ENCODE measurements at places on chromosomes 4 and X.

DNA sequence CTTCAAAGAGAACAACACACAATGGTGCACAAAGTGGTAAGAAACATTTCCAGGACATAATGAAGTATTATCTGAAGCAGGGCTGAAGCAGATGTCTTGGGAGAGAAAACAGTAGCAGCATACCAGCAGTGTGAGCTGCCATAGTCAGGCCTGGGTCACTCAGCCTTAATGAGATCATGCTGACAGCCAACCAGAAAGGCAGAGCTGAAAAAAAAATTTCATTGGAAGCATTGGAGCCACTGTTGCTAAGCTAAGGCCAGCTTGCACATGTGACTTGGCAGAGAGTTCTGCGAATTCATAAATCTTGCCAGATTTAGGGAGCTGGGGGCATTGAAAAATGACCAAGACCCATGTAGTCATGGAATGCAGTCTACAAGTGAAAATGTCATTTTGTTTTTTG is 444.0 kb upstream of the PITX2 start:
- no peak overlapping the region for H3K4me3 ChIP-seq
- H3K36me3 ChIP-seq, result no peaks in the 10 kb centered on the region
- no peak overlapping the region for H3K27ac ChIP-seq
- H3K4me1 ChIP-seq, result no peaks in the 10 kb centered on the region

DNA sequence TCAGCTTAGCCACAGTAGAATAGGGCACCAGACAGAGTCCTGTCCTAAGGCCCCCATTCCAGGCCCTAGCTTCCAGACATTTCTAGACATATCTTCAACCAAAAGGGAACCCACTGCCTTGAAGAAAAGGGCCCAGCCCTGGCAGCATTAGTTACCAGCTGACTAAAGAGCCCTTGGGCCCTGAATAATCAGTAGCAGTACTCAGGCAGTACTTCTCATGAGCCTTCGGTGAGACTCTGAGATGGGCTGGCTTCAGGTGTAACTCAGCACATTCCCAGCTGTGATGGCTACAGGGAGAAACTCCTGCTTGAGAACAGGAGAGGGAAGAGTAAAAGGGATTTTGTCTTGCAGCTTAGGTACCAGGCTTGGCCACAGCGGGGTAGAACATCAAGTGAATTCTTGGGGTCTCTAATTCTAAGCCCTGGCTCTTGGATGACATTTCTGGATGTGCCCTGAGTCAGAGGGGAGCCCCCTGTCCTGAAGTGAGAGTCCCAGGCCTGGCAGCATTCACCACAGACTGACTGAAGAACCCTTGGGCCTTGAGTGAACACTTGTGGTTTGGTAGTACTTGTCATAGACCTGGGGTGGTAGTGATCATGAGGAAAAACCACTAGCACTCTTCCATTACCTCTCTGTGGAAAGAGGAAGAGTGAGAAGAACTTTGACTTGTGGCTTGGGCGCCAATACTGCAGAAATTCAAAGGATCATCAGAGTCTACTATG is 170.1 kb downstream of the ATP10D start:
- H3K36me3 ChIP-seq, result no peaks in the 10 kb centered on the region
- H3K27ac ChIP-seq, result no peak overlapping the region
- no peaks in the 10 kb centered on the region for H3K4me1 ChIP-seq

GRCh38 chrX:37993837-37994619 is 12.3 kb upstream of the SYTL5 start:
- H3K27me3 ChIP-seq, result no peaks in the 10 kb centered on the region
- H3K4me3 ChIP-seq, result no peak overlapping the region
- no peaks in the 10 kb centered on the region for H3K36me3 ChIP-seq
- DNase-seq, result peak; percentile 22
- no peak overlapping the region for H3K27ac ChIP-seq

DNA sequence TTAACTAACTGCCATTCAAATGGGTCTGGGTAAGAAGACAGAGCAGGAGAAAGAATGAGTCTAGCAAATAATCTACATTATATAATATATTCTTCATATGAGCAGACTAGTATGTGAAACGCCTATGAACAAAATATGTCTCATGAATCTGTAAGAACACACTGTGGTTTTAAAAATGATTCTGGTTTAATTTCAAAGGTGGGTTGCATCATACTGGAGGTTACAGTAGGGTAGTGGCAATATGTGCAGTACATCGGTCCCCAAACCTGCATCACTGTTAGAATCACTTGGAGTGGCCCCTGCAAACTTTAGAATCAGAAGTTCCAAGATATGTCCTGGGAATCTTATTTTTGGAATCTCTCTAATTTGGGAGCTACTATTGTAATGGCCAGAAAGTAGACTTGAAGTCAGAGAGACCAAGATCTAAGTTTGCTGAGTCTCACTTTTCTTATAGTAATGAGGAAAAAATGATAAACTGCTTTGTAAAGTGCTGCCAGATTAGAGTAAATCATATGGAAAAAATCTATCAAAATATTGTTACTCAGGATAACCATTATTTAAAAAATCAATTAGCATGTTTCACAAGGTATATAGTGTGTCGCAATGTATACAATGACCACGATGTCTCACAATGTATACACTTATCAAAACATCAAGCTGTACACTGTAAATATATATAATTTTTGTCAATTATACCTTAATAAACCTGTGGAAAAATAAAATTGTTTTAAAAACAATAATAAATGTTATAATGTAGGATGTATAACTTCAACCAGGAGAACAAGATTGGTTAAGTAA is 37.9 kb upstream of the ARSJ start:
- H3K4me3 ChIP-seq, result no peak overlapping the region
- H3K4me1 ChIP-seq, result peaks cover 3% of the 10 kb centered on the region
- no peaks in the 10 kb centered on the region for H3K27me3 ChIP-seq
- H3K36me3 ChIP-seq, result no peaks in the 10 kb centered on the region
- DNase-seq, result no peak

GRCh38 chr4:118322831-118323502 is 29.8 kb downstream of the PRSS12 start:
- H3K4me3 ChIP-seq, result no peak overlapping the region
- H3K27me3 ChIP-seq, result peaks cover 17% of the 10 kb centered on the region
- H3K4me1 ChIP-seq, result no peaks in the 10 kb centered on the region
- H3K27ac ChIP-seq, result no peak overlapping the region

- no peak for DNase-seq
- H3K36me3 ChIP-seq, result peaks cover 20% of the 10 kb centered on the region
- peak overlapping the region; percentile 93 for H3K27ac ChIP-seq
These were observed 587 bp downstream of the TIMM8A start for GRCh38 chrX:101347859-101348451.

GRCh38 chrX:6015423-6015822 is 213.2 kb downstream of the NLGN4X start:
- no peaks in the 10 kb centered on the region for H3K27me3 ChIP-seq
- H3K36me3 ChIP-seq, result no peaks in the 10 kb centered on the region
- no peak for DNase-seq
- H3K4me1 ChIP-seq, result no peaks in the 10 kb centered on the region
- no peak overlapping the region for H3K4me3 ChIP-seq
- H3K27ac ChIP-seq, result no peak overlapping the region

DNA sequence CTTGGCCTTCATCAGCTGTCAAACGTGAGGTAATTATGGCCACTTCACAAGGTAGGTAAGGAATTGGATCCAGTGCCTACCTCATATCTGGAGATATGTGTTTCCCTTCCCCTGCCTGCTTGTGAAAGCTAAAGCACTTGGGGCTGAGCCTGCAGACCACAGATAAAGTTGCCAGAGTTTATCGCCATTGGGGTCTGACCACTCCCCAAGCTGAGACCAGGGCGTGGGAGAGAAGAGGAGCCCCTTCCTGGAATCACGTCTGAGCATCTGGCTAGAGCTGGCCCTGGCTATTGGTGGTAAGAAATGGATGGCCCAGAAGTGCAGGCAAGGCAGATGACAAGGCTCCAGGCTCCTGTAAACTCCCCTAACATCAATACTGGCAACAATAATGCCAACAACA is 2.7 kb downstream of the ALAS2 start:
- H3K4me3 ChIP-seq, result no peak overlapping the region
- no peak overlapping the region for H3K27ac ChIP-seq
- H3K4me1 ChIP-seq, result peaks cover 8% of the 10 kb centered on the region
- no peak for DNase-seq

DNA sequence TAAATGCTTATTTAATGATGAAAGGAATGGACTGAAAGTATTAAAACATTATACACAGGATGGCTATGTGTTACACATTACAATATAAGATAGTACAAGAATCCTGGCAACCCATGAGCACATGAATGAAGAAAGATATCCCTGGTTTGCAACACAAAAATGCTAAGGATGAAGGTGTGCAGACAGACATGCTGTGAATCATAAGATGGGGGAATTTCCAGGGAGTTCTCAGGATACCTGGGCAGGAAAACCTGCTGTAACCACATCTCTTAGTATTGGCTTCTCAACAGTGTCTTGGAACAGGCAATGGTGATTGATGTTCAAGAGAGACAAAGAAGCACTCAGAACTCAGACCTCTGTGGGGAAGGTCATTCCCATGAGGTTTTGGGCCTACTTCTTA is 23.9 kb upstream of the ANOS1 start:
- H3K27ac ChIP-seq, result no peak overlapping the region
- H3K27me3 ChIP-seq, result no peaks in the 10 kb centered on the region
- H3K4me1 ChIP-seq, result no peaks in the 10 kb centered on the region
- DNase-seq, result no peak

GRCh38 chr4:153909672-153910071 is 120.8 kb upstream of the SFRP2 start:
- peaks cover 6% of the 10 kb centered on the region for H3K4me1 ChIP-seq
- no peaks in the 10 kb centered on the region for H3K36me3 ChIP-seq
- no peak overlapping the region for H3K4me3 ChIP-seq
- DNase-seq, result no peak
- H3K27ac ChIP-seq, result no peak overlapping the region
- H3K27me3 ChIP-seq, result peaks cover 29% of the 10 kb centered on the region

DNA sequence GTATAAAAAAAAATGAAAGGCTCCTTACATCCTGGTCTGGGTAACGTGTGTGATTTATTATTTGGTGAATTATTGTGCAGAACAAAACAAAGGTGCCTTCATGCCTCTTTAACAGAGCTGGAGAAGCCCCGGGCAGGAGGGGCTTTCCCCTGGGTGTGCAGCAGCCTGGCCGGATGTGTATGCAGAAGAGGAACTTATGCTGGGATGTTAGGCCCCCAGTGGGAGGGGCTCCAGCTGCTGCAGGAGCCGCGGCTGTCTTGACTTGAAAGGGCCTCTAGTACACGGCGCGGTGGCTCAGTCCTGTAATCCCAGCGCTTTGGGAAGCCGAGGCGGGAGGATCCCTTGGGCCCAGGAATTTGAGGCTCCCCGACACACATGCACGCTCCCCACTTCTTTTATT is 16.0 kb downstream of the CCNQ start:
- peak overlapping the region; percentile 10 for H3K4me3 ChIP-seq
- peaks cover 7% of the 10 kb centered on the region for H3K36me3 ChIP-seq
- H3K27ac ChIP-seq, result peak overlapping the region; percentile 51
- H3K27me3 ChIP-seq, result no peaks in the 10 kb centered on the region

DNA sequence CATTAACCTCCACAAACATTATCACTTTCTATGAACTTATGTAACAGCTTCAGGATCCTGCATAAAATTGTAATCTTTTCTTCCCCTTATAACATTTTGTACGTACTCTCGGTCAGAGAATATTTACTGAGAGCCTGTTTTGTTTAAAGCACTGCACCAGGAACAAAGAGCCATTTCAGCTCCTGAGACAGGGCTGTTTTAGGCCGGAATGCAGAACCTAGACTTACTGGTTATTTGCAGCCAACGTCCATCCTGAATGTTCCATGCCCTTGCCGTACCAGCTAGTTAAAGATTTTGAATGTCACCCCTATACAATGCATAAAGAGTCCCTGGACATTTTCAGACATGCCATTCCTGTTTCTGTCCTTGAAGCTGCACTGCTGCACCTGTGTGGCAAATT is 248.8 kb downstream of the PCDH7 start:
- no peaks in the 10 kb centered on the region for H3K27me3 ChIP-seq
- H3K27ac ChIP-seq, result no peak overlapping the region
- DNase-seq, result no peak
- no peaks in the 10 kb centered on the region for H3K36me3 ChIP-seq
- H3K4me1 ChIP-seq, result no peaks in the 10 kb centered on the region
- no peak overlapping the region for H3K4me3 ChIP-seq

DNA sequence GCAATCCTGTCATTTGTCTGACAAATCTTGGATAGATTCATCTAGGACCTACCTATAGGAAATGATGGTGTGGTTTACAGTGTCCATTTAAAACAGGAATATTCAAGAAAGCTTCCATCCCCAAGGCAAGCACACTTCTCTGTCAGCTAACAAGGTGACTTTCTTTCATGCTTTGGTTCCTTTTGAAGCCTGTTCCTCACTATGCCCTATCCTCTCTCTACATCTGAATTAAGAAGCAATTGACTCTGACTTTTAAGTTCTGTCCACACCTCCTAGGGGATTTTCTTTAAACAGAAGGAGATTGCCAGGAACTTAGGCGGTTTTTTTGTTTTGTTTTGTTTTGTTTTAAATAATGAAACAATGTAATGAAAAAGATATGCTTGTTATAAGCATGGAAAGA is 1181.4 kb upstream of the TENM3 start:
- no peaks in the 10 kb centered on the region for H3K36me3 ChIP-seq
- no peak for DNase-seq
- no peaks in the 10 kb centered on the region for H3K27me3 ChIP-seq
- no peak overlapping the region for H3K4me3 ChIP-seq
- no peaks in the 10 kb centered on the region for H3K4me1 ChIP-seq

DNA sequence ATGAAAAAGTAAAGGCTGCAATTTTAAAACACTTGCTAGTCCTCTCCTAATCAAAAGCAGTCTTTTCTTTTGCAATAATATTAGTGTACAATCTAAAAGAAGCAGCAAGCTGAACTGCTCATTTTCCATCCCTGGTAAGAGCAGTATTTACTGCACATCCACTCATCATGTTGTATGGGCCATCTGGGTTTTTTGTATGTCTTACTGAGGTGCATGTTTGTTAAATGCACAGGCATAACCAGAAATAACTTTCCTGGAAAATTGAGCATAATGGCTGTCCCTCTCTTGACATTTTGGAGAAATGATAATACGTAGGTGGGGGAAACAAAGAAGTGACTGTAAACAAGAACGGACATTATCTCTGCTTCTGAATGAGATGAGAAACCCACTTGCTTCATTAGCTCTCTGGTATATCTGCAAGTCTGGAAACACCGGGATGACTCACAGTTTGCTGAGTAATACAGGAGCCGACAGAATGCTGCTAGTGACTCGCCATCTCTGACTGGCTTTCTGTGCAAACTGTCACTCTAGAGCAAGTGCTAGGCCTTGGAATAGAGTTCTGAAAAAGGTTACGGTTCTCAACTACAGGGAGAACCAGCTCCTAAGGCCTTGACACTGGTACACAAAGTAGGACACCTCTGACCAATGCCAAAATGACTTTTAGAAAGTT is 85.7 kb upstream of the MTM1 start:
- peaks cover 56% of the 10 kb centered on the region for H3K4me1 ChIP-seq
- peak overlapping the region; percentile 89 for H3K27ac ChIP-seq
- no peaks in the 10 kb centered on the region for H3K36me3 ChIP-seq
- peak; percentile 76 for DNase-seq
- H3K4me3 ChIP-seq, result no peak overlapping the region
- no peaks in the 10 kb centered on the region for H3K27me3 ChIP-seq

GRCh38 chrX:17817251-17817650 is 43.8 kb downstream of the RAI2 start:
- H3K36me3 ChIP-seq, result no peaks in the 10 kb centered on the region
- DNase-seq, result no peak
- H3K4me1 ChIP-seq, result no peaks in the 10 kb centered on the region

GRCh38 chr4:72302981-72303704 is 265.9 kb downstream of the ADAMTS3 start:
- H3K27ac ChIP-seq, result no peak overlapping the region
- no peaks in the 10 kb centered on the region for H3K36me3 ChIP-seq
- H3K27me3 ChIP-seq, result no peaks in the 10 kb centered on the region
- H3K4me3 ChIP-seq, result no peak overlapping the region
- DNase-seq, result peak; percentile 51

GRCh38 chr4:188434643-188435042 is 295.4 kb downstream of the TRIML1 start:
- no peak overlapping the region for H3K27ac ChIP-seq
- no peaks in the 10 kb centered on the region for H3K36me3 ChIP-seq
- no peak for DNase-seq
- no peak overlapping the region for H3K4me3 ChIP-seq
- no peaks in the 10 kb centered on the region for H3K27me3 ChIP-seq
- no peaks in the 10 kb centered on the region for H3K4me1 ChIP-seq

All from activated CD4-positive, alpha-beta T cell treated with anti-CD3 and anti-CD28 coated beads for 36 hours (primary cell).